ENCODE measurements at places on chromosomes 6 and 20.
A peak's percentile ranks its signal among the peaks of the same experiment; 100 is the strongest.

DNA sequence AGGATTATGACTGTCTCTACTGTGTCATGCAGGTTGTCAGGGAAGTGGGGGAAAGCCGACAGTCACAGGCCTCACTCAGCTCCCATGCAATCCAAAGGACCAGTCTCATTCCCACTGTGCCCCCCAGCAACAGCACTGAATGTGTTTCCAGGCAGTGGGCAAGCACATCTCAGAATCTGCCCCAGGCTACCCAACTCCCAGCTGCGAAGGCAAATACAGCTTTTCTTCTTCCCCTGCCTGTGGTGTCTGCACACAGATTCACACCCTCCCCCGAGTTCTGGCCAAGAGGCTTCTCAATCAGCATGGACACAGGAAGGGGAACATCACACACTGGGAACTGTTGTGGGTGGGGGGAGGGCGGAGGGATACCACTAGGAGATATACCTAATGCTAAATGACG is 75.3 kb downstream of the SNAP91 start:
- DNase-seq = no peak

GRCh38 chr6:159168536-159169192 is 536 bp upstream of the FNDC1 start:
- no peak for DNase-seq

- no peak for DNase-seq
Measured at GRCh38 chr20:16691381-16691780, 38.4 kb upstream of the SNRPB2 start.

- DNase-seq = no peak
Measured at GRCh38 chr6:134359302-134359701, 41.4 kb upstream of the SGK1 start.

- no peak for DNase-seq
Measured at GRCh38 chr20:41425180-41425884, 58.7 kb upstream of the EMILIN3 start.

- no peak for DNase-seq
Measured at GRCh38 chr20:54227241-54227640, 19.4 kb downstream of the PFDN4 start.

GRCh38 chr6:89323511-89323971 is 8.4 kb upstream of the GABRR2 start:
- DNase-seq = peak; percentile 22

DNA sequence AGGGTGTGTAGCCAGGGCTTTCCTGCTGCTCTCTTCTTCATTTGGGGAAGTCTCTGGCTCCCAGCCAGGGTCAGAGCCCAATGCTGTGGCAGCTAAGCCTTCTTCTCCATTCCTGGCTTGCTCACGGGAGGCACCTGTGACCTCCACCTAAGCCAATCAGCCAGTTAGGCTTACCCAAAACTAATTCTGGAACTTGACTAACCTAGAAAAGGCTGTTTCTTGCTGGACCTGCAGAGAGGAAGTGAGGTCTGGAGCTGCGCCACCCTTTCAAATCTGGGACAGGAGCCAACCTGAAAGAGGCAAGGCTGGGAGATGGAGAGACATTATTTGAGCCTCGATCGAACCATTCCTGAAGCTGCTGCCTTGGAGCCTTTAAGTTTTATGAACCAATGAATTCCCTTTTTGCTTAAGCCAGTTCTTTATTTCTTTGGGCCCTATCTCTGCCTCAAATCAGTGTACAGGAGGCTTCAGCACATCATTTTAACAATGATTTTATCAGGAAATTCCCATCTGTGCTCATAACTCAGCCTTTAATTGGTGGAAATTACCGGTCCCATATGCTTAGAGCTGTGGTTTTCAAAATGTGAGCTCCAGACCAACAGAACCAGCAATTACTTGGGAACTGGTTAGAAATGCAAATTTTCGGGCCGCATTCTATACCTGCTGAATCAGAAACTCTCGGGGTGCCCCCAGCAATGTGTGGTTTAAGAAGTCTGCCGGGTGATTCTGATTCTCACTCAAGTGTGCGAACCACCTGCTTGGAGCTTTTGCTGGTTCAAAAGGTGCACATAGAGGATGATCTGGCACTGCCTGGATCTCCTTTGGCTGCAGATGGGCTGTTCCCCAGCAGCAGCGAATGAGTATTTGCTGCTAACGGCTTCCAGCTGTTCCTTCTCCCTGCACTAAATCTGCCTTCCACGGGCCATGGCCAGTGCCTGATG is 97.4 kb upstream of the RNF24 start:
- DNase-seq = peak; percentile 1

DNA sequence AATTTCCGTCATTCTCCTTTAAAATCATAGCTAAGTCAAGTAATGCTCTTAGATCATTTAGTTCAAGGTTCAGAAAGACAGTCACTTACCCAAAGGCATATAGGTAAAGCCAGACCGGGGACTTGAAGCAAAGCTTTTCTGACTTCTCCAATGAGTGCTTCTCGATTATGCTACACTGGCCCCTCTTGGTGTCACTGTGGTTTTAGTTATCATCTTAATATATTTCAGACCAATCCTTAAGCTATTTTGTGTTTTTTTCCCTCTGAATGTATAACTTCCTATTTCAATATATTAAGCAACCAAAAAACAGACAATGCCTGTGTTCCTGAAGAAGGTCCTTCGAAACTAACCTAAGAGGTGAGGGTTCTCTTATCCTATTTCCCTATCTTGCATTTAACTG is 3.9 kb downstream of the PRDM1 start:
- peak; percentile 53 for DNase-seq

DNA sequence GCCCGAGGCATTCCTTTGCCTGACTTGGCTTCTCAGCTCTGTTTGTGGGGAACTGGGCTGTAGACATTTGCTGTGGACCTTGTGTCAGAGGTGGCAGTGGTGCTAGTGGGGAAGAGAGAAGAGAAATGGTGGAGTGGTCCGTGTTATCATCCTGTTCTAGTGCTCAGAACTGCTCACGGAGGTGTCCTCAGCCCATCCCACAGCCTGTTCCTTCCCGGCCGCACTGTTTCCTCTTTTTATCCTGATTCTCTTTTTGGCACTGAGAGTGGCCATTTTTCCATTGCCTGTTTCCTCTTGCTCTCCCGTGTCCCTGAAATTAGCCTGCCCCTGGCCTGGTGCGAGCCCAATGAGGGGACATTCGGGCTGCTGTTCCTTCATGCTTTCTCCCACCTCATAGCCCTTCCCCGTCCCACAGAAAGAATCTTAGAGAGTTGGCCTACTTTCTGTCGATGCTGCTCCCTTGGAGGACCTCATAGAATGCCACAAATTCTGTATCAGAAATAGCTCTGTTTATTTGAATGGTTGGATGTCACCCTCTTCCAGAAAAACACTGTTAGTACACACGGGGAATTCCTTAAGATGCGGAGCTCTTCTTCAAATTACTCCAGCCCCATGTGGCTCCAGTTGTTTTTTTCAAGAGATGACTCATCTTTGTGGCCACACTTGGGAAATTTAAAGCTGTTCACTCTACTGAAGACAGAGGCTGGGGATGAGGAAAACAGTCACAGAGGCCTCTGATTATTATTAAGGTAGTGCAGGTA is 26.1 kb downstream of the FARS2 start:
- no peak for DNase-seq

DNA sequence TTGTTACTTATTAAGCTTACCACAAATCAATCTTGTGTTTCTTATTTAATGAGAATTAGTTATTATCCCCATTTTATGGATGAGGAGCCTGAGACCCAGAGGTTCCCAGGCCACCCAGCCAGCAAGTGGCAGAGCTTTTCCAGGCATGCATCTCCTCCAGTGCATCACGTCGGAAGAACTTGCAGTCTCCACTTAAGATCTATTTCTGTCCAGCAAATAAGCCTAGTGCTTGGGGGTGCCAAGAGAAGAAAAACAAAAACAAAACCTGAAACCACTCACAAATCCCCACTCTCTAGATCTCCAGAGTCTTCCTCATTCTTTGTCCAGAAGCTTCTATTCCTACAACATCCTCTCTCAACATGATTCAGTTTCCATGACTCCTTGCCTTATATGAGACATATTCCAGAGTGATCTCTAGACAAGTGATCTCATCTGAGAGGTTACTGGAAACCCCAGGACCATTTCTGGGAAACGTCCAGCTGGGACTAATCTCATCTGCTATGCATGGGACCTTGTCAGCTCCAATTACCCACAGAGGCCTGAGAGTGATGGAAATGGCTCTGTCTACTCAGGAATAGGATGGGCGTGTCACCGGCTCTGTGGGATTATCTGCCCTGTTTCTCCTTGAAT is 4.1 kb downstream of the GUCA1B start:
- DNase-seq = no peak

DNA sequence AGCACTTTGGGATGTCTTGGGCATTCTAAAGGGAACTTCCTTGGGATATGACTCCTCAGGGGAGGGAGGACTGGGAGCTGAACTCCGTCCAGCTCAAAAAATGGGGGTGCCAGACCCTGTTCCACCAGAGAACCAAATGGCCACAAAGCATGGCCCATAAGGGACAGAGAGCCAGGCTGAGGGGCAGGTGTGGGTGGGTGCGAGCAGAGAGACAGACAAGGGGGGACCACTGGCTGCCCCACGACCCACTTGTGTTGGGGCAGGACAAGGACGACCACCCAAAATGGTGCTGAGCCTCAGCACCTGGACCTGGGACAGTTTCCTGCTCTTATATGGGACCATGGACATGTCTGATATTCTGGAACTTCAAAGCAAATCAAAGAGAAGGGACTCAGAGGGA is 148.2 kb upstream of the MLN start:
- no peak for DNase-seq

DNA sequence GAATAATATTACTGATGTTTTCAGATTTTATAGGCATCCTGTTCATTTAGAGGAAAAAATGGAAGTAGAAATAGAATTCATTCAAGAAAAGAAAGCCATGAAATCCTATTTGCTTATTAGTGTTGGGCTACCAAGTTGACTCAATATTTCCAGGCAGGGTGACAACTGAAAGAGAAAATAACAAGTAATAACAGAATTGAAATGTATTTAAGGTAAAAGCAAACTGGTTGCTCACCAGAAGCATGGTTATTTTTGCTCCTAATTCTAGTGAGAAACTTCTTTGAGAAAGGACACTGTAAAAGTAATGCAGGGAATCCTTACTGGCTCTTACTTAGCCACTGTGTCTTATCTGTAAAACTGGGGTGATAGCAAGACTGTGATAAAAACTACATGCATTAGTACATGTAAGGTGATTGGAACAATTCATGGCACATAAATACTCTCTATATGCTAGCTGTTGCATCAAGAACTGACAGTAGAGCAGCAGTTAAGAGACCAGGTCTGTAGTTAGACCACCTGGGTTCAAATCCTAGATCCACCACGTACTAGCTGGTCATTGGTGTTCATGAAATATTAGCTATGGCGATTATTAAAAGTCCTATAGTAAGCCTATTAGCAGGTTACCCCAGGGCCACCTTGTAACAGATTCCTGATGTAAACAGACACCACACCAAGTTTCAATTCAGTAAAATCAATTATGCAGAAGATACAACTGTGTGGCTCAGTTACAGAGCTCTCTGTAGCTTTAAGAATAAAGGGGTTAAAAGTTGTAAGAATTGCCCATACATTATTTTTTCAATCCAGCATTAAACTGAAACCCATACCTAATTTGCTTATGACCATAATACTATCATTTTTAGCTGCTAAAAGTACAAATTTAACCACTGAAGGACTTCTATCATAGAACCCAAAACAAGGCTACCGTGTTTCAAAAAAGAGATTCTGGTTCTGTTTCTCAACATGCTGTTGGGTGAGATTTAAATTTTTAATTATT is 159.2 kb upstream of the COL21A1 start:
- no peak for DNase-seq

GRCh38 chr6:149852180-149852579 is 12.0 kb downstream of the LRP11 start:
- DNase-seq = no peak

- no peak for DNase-seq
Measured at GRCh38 chr6:63346217-63346835, 26.5 kb upstream of the LGSN start.

DNA sequence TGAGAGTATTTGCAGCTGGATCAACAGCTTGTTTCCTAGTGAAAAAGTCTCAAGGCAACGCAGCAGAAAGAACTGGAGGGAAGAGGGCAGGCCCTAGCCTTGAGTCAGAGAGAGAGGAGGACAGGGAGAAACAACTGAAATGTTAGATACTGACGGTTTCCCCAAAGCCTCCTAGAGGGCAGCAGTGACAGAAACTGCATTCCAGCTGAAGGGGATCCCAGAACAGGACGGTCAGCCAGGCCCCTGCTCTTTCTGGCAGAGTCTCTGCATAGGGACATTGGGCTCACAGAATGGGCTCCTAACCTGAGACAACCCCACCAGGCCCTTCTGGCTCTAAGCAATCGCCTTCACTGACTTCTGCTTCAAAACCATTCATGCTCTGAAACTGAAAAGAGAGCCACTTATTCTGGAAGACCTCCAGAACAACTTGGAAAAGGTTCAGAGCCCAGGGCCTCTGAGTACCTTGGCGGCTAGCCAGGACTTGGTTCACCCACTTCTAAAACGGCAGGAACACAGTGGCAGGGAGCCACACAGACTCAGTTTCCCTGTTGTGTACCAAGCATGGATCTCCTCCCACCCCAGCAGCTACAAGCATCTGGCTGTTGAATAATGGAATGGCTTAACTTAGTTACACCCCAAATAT is 72.9 kb downstream of the PSMB1 start:
- DNase-seq = no peak

- no peak for DNase-seq
Measured at GRCh38 chr6:108203189-108204112, 37.6 kb downstream of the NR2E1 start.

GRCh38 chr6:132673376-132674094 is 14.6 kb upstream of the TAAR1 start:
- DNase-seq = no peak

GRCh38 chr6:30067460-30068139 is 602 bp downstream of the PPP1R11 start:
- DNase-seq = no peak

DNA sequence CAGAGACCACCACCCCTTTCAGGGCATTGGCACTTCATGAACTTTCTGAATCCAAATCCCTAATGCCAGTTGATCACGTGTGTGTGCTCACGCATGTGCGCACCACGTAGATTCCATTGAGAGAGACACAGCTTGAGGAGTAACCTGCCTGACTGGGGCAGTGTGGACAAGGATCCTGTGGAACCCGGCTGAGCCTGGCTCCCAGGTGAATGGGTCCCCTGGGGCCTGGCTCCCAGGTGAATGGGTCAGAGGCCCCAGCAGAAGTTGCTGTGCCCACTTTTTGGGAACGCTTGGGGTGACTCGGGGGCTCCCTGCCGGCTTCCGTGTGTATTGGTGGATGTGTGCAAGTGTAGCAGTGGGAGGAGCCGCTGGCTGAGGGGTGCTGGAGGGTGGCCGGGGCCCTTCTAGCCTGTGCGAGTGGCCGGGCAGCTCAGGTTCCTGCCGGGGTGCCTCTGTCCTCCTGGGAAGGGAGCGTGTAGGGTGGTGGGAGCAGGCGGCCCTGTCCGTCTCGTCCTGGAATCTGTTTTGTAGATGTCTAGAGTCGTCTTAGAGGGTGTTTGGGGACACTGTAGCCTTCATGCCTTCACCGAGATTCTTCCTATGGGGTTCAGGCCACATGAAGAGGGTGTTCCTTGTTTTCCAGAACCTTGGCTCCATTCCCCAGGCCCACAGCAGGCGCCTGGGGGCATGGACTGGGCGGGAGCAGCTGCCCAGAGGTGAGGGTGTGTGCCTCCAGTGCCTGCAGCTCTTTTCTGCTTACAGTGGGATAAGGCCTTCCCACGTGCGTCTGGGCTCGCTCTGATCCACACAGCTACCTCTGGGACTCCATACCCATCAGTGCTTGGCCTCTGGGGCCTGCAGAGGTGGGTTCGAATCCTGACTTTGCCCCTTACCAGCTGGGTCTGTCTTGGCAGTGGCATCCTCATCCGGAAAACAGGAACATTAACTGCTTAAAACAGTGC is 3.2 kb downstream of the RBM38 start:
- DNase-seq = no peak

All from Kasumi-1 (cell line).